HuH-7 (cell line): ENCODE measurements at places on chromosomes 11 and 22.

GRCh38 chr11:114448749-114449482 lies 9.6 kb downstream of the REXO2 start:
- DNase-seq: no peak

GRCh38 chr22:27474112-27474571 lies 327.4 kb downstream of the MN1 start:
- DNase-seq: no peak

DNA sequence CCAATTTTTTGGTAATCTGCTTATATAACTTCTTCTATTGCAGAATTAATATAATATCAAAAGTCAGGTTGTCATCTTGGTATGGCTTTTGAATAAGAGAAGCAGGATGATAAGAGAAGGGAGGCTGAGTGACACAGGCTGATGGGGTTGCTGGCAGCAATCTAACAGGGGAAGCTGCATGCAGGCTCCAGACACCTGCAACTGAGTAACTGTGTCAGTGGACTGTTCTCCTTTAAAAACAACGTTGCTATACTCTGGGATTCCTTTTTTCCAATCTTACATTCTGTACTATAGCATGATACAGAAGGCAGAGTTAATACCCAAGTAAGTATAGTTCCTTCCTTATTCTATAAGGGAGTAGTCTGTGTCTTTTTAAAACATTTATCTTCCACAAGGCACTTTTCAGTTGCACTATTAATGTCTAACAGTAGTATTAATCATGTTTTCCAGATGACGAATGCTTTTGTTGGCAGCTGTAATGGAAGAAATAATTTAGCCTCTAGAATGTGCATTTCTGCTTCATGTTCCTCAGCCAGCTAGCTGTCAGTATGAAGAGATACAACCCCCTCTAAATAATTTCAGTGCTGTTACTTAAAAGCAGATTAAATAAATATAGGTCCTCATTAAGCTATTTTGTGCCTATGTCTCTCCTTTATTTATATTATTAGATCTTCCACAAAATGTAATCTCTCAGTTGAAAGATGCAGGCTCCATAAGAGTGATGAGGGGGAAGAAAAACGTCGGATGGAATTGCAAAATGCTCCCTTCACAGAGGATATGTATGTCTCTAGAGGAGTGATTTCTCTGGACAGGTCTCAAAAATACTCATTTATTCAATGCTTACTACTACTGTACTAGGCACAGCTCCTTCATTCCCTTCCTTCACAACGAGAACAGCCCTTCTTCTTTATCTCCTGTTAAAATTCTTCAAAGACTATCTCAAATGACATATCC lies 50.8 kb downstream of the ATG16L2 start:
- DNase-seq: no peak

GRCh38 chr11:12156301-12157140 lies 46.1 kb downstream of the MICAL2 start:
- no peak for DNase-seq

DNA sequence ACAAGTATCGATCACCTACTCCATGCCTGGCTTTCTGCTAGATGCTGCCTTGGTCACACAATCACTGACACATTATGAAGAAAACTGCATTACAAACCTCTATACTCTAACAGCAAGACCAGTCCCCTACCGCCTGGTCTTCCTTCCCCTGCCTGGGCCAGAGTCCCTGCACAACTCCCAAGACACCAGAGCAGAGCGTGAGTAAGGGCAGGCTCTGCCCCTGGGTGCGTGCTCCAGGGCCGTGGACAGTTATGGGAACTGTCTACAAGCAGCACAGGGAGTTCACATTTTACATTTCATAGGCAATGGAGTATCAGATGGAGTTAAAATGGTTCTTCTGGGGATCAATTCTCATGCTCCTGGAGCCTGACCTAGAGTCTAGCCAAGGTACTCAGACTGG lies 6.5 kb downstream of the FZD4 start:
- DNase-seq: no peak

DNA sequence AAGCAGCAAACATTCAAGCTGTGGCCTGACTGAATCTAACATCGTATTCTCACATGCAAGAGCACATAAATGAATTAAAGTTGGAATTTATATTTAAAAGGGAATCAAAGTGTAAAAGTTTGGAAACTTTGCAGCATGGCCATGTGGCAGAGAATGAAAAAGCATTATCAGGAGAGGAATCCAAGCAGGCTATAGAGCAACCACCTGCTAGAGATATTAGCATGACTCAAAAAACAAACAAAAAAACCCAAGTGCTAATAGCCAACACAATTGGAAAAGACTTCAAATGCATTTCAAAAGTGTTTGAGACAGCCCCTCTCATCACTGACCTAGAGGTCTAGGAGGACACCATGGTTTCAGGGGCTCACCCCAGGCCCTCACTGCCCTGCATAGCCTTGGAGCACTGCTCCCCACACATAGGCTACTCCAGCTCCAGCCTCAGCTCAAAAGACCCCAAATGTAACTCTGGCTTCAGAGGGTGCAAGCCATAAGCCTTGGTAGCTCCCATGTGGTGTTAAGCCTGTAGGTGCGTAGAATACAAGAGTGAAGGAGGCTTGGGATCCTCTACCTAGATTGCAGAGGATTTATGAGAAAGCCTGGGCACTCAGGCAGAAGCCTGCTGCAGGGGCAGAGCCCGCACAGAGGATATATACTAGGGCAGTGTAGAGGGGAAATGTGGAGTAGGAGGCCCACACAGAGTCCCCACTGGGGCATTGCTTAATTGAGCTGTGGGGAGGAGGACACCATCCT lies 1.7 kb upstream of the KRTAP5-7 start:
- no peak for DNase-seq

DNA sequence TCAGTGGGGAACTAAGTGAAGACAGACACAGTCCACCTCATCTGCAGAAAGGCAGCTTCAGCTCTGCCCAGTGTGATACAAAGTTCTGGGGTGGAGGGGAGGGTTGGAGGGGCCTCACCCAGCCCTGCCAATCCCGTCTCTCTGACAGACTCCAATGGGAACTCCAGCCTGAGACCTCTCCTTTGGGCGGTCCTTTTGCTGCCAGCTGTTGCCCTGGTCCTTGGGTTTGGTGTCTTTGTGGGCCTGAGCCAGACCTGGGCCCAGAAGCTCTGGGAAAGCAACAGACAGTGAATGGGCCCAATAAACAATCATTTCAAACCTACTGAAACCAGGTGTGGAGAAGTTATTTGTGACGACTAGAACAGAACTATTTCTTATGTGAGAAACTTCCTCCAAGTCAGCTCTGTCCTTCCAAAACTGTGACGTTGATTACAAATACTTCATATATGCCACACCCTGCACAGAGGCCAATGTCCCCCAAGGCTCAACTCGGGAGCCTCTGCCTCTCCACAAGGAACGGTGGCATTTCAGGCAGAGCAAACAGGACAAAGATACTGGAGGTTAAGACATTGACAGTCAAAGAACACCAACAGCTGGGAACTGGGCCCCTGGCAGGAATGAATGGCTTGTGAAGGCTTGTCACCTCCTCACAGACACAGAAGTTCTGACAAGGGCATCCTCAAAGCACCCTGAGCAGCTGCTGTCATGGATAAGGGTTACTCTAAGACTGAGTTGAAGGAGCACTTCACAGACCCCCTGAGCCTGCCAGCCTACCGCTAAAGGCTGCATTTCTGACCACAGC lies 8.2 kb downstream of the ZP1 start:
- DNase-seq: no peak

GRCh38 chr22:37275134-37275533 lies 7.2 kb upstream of the CYTH4 start:
- DNase-seq: no peak

- DNase-seq: peak; percentile 48
Observed at GRCh38 chr11:6531267-6531752, 34.2 kb downstream of the DNHD1 start.
